ENCODE measurements at places on chromosomes 7 and 10.
A peak's percentile ranks its signal among the peaks of the same experiment; 100 is the strongest.

GRCh38 chr7:126727930-126728391 lies 524.8 kb downstream of the GRM8 start:
- DNase-seq, result no peak

DNA sequence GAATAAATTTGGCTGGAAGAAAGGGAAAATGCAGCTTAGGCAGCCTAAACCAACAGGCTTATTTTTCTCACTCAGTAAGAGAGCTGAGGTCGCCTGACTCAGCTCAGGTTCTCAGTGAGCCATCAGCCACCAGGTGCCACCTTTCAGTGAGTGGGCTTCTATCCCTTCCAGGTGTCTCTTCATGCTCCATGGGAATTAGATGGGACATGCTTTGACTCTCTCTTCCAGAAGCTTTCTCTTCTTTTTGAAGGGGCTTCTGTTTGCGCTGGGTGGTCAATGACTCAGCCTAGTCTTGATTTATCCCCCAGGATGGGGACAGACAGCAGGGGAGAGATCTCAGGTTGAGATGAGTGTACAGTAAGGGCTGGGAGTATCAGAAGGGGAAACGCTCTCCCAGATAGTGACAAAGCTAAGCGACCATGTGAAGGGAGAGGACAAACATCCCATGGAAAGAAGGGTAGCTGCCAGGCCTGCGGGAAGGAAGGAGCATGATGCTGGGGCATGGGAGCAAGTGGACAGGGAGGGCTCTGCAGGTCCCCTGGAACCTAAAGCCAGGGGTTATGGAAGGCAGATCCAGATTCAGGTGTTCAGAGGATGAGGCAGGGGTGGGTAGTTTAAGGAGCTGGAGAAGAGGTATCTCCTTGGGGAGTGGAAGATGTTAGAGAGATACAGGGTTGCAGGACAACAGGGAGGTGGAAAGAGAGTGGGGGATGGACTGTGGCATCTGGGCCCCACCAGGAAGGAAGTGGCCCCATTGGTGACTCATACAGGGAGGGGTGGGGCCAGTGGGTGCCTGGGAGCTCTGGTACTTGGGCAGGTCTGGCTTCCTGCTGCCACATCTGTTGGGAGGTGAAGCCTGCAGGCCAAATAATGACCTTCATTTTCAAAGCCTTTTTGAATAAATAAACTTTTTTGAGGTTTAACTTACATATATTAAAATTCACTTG lies 32.5 kb downstream of the OGDH start:
- DNase-seq, result peak; percentile 85

GRCh38 chr10:96325719-96326373 lies 21.6 kb downstream of the DNTT start:
- DNase-seq, result no peak

DNA sequence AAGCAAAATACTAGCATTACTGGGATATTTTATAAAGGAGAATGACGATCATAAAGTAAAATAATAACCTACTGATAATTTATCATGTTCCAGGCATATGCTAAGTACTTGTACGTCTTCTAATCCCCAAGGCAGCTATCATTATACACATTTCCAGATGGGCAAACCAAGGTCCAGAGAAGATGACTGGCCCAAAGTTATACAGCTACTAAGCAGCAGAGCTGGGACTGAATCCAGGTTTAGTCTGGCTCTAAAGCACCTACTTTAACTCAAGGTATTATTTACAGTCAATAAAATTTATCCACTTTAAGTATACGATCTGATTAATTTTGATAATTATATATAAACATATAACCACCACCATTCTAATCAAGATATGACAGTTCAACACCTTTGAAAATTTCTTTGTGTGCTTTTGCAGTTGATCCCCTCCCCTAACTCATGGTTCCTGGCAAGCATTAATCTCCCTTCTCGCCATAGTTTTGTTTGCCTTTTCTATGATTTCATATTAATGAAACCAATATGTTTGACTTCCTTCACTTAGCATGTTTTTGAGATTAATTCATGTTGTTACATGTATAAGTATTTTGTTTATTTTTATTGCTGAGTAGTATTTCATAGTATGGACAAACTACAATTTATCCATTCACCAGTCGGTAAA lies 126.7 kb downstream of the CPEB3 start:
- DNase-seq, result no peak

- peak; percentile 67 for DNase-seq
These were observed 5.1 kb upstream of the ELFN1 start for GRCh38 chr7:1664711-1665548.
